ENCODE measurements at places on chromosomes 16 and 17.

DNA sequence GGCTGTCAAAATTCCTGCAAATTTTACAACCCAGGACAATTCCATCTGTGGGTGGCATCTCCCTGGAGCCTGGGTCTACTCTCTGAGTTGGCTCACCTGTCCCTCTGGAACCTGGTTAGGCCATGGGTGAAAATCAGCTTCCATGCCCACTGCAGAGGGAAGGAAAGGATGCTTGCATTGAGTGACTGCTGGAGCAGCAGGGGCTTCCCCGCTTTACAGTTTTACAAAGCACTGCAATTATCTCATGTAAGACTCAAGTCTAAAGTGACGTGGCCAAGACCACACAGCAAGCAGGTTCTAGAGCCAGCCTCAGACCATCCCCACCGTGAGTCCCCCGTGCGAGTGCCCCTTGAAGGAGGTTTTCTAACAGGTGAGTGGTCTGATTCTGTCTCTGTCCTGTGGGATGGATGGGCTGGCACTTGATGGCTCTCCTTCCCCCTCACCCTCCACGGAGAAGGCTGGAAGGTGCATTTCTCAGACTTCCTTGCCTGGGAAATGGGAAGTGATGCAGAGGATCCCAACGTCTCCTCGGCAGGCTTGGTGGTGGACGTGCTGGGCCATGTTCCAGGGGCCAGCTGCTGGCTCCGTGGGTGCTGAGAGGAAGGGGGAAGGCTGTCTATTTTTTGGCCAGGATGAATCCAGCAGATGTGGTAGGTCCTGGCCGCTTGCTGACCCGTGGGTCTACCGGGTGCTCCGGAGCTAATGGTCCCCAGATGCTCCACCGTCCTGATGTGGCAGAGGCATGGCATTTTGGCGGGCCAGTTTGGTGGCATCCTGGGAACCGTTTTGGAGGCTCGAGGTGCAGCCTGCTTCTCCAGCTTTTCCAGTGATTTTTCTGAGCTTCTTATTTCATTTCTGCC is 26.3 kb upstream of the CBX4 start:
- DNase-seq, result no peak

DNA sequence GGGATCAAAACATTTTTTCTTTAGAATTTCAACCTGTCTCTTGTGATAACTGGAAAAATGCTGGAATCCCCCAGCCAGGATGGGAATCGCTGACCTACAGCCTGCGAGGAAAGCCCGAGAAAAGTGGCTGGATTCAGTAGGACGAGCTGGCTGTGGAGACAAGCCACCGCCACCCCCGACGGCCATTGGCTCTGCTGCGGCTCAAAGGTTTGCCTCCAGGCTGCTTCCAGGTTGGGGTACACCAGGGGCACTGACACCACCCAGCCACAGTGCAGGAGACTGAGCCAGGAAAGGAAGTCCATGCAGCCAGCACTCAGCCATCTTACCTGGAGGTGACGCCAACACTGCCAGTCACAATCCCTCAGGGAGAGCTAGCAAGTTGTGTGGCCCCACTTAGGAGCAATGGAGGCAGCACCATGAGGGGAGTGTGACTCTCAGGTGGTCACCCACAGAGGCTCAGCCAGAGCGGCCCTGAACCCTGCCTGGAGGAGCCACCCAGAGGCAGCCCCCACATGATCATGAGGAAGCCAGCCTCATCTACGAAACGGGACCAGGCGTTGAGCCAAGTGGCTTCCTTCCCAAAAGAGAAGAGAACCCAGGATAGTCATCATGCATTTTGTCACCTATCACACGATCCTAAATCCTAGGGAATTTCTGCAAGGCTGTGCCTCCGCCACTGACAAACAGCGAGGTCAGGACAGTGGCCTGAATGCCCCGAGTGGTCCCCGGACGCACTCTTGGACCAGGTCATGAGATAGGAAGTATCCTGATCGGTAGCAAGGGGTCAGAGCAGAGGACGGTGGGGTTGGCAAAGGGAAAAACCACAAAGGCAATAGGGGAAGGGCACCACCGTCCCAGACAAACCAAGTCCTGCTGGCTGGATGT is 84.8 kb downstream of the RBFOX3 start:
- DNase-seq, result no peak

GRCh38 chr17:28733346-28733745 is 4.8 kb downstream of the NEK8 start:
- no peak for DNase-seq

DNA sequence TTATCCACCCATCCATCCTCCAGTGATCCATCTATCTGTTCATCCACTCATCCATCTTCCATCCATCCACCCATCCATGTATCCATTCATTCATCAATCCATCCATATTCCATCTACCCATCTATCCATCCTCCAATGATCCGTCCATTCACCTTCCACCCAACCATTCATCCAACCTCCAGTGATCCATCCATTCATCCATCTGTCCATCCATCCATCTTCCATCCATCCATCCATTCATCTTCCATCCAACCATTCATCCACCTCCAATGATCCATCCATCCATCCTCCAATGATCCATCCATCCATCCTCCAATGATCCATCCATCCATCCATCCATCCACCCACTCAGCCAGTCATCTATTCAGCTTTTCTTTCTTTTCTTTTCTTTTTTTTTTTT is 156.5 kb upstream of the WSCD1 start:
- DNase-seq, result no peak

DNA sequence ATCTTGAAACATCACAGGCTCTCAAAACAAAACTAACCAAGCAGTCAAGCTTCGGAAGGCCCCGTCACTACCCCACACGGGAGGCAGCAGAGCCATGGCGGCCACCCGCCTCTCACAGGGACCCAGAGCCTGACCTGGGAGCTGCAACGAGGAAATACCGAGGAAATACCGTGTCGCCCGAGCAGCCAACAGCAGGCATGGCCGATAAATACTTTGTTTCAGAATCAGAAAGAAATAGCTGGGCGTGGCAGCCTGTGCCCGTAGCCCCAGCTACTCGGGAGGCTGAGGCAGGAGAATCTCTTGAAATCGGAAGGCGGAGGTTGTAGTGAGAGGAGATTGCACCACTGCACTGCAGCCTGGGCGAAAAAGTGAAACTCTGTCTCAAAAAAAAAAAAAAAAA is 6.9 kb downstream of the LMF1 start:
- no peak for DNase-seq

DNA sequence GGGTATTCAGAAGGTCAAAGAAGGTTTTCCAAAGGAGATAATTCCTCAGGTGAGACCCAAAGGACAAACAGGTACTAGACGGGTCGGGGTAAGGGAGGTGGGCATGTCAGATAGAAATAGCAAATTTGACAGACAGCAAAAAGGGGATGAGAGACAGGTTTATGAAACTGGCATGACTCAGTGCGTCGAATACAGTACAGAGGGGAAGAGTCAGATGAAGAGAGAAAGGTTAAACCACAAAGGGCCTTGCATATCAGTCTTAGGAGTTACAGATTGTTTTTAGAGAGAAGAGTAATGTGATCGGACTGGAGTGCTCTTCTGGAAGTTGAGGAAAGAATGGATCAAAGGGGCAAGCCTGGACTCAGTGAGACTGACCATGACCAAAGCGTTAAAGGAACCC is 88.4 kb downstream of the ZZEF1 start:
- no peak for DNase-seq

GRCh38 chr17:10773391-10773790 is 30.5 kb downstream of the TMEM238L start:
- DNase-seq, result no peak

GRCh38 chr16:50679266-50679665 is 1.8 kb downstream of the SNX20 start:
- no peak for DNase-seq

GRCh38 chr16:5314377-5314776 is 216.8 kb upstream of the EEF2KMT start:
- no peak for DNase-seq

GRCh38 chr16:75624921-75625334 is 1.8 kb upstream of the ADAT1 start:
- DNase-seq, result no peak

- no peak for DNase-seq
These were observed 29.0 kb downstream of the ZFHX3 start for GRCh38 chr16:73018821-73019456.

GRCh38 chr16:59274141-59274540 is 540.0 kb upstream of the GOT2 start:
- DNase-seq, result no peak

GRCh38 chr16:24139282-24139681 is 116.9 kb upstream of the CACNG3 start:
- no peak for DNase-seq

DNA sequence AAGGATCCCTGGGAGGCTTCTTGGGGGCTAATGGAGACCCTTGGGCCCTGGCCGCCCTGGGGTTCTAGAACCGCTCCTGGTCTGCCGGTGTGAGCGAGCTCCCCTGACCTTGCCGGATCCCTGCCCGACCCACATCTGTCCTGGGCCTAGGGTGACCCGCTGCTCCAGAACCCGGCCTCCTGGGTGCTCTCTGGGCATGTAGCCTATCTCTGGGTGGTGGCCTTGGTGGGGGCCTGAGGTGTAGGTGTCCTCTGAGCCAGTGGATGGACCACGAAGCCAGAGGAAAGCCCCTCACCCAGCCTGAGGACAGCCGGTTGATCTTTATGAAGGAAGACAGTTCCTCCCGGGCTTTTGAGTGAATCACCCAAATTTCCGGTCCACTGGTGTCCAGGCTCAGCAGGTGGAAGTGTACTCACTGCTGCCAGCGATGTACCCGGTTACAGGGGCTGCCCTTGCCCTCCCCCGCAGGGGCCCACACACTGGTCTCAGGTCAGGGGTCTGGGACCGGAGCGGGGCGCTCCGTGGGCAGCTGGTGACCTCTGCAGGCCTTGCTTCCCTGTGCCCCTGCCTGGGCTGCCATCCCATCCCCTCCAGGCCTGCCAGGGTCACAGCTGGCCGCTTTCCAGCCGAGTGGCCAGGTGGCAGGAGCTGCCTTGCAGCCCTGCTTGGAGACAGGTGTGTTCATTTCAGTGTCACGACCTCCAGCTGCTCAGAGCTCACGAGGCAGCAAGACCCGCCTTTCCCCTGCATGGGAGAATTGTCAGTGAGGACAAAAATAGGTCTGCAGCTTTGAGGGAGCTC is 10.5 kb upstream of the GSE1 start:
- no peak for DNase-seq

DNA sequence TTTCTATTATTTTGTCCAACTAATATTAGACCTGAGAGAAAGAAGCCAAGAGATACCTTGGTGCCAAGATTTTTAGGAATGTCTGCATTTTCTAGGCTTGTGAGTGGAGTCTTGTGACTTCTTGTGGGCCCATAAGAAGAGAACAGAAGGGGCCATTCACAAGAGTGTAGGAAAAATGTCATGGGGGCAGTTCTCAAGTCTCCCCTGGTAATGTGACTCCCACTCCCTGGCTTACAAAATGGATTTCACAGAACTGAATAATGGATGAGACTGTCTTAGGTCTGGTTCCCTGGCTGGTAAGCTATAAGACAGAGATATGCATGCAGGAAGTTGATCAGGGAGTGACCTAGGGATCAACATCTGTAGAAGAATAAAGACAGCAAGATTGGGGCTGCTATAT is 181.3 kb downstream of the CBLN1 start:
- DNase-seq, result no peak

Data from left ventricle myocardium inferior (tissue), 1 donor.